Pancreas (tissue), 10 donors: ENCODE measurements at places on chromosomes 7 and 10. TPM values are rescaled to one million over a fixed set of nuclear protein-coding genes. Genes with fewer than 3 reads are reported as not detected.

DNA sequence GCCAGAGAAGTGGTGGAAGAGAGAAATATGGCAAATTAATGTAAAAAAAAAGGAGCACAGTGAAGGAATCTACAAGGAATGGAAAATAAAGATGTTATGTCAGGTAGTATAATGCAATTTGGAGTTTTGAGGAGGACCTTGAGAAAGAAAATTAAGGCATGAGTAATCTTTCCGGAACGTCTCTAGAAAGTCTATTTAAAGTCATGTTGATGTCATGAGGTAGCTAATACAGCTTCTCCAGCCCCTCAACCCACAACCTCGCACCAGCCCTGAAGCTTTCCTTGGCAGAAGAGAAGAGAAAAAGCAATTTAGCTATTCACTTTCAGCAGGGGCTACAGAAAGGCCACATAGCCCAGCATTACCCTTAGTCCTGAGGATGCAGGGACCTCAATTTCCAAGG is 22.5 kb downstream of the TRDMT1 start:
- DNase-seq, result no peak

DNA sequence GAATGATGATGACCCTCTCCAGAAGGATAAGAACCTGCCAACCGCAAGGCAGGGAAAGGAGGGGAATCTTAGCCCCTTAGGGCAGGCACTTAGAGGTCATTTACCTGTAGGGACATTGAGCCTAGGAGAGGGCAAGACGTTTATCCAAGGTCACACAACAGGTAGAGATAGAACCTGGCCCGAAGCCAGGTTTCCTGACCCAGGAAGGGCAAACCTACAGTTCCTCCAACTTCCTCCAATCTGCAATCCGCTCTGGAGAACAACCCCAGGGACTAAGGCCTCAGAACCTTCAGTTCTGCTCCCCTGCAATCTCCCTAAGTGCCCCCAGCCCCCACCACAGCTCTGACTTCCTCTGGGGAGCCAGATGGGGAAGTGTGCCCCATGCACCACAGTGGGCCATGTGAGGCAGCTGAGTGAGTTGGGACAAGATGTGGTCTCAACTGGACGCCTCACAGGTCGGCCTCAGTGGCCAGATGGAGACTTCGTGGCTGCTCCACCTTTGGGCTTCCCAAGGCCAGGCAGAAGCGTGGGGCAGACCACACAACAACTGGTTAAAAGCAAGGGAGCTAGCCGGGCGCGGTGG is 1.4 kb upstream of the PSAP start:
- no peak for DNase-seq

GRCh38 chr7:8365499-8366110 is 67.8 kb upstream of the NXPH1 start:
- no peak for DNase-seq

DNA sequence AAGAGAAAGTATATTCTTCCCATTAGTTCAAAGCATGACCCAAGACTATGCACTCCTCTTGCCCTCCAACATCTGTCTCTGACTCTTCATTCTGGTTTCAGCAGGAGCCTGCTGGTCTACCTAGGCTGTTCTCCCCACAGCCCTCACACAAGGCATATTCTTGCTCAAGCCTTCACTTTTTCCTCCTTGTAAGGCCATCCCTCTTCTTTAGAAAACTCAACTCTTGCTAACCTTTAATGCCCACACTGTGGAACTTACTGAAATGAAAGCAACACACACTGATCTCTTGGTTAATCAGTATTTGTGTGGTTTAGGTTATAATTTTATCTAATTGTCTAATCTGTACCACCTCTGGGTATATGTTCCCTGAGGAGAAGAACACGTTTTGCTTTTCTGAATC is 75.8 kb downstream of the PRKCQ start:
- DNase-seq, result no peak

DNA sequence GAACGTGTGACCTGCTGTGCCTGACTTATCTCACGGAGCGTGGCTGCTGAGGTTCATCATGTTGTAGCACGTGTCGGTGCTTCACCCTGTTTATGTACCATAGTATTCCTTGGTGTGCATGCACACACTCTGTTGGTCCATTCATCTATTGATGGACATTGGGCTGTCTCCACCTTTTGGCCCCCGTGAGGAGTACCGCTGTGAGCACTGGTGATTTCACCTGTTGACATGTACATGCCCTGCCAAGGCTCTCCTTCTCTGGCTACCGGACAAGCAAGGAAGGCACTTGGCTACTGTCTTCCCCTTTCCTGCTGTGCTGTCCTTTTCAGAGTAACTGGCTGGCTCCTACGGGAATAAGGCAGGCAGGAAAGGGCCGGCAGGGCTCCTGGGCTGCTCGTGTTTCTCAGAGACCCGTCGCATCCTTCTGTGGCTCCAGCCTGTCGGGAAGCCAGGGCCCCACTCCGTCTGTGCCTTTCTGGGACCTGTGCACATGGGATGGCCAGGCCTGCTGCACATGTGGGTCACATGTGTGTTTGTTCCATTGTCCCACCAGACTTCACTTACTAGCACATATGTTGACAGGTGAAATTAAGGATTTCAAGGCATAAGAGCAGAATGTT is 17.8 kb upstream of the TBRG4 start:
- DNase-seq, result no peak

GRCh38 chr7:57821438-57822382 is 371.7 kb downstream of the ZNF716 start:
- no peak for DNase-seq

- peak; percentile 81 for DNase-seq
These were observed at the start of gene RUFY2 for GRCh38 chr10:68406815-68407548. TSS of gene RUFY2 (minus strand) at chr10:68407277. CDS start at chr10:68407189, 88 bp downstream.

GRCh38 chr7:112481121-112481736 is 438 bp downstream of the LSMEM1 start:
- DNase-seq, result no peak

DNA sequence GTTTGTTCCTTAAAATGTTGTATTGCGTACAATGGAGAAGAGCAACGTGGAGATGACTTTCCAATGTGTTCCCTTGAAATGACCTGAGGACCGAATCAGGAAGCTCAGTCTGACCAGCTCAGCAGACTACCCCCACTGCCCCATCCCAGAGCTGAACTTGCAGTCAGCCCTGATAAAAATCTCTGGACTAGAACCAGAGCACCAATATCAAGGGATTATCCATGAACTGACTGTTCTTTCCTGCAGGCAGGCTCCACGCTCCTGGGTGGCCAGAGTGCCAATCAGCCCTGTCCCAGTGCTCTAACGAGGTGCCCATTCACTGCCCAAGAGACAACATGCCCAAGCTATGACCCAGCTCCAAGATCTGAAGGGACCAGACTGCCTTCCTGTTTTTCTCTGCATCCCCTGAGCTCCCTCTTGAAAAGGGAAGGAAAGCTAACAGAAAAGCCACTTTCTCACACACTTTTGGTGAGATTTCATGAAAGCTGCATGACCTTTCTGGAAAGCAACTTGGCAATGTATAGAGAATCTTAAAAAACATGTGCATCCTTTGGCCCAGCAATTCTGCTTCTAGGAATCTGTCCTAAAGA is 130.2 kb downstream of the KCNMA1 start:
- DNase-seq, result no peak

GRCh38 chr7:45662018-45662417 is 87.8 kb downstream of the ADCY1 start:
- no peak for DNase-seq

GRCh38 chr10:124522933-124523871 is 61.6 kb downstream of the LHPP start:
- no peak for DNase-seq

DNA sequence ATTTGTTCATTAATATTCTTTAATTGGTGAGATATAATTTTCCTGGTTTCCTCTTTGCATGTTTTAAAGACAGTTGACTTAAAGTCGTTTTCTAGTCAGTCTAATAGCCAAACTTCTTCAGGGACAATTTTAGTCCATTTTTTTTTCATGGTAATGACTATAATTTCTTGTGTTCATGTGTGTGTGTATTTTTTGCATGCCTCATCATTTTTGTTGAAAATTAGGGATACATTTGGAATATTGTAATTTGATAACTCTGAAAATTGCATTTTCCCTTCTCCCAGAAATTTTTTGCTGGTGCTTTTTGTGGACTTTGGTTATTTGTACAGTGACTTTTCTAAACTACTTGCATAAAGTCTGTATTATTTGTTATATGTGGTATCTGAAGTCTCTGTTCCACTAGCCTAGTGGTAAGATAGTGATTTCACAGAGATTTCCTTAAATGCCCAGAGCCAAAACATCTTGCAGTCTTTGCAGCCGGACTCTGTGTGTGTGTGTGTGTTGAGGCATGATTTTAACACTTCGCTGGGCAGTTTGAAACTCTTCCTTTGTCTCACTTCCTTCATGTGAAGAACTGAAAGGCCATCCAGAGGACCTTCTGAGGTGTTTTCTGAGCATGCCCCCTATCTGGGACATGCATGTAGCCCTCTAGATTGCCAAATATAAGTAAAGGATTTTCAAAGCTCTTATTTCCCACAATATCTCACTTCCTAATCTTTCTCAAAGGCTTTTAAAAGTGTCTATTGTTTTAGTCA is 40.9 kb upstream of the ZNF365 start:
- DNase-seq, result no peak

DNA sequence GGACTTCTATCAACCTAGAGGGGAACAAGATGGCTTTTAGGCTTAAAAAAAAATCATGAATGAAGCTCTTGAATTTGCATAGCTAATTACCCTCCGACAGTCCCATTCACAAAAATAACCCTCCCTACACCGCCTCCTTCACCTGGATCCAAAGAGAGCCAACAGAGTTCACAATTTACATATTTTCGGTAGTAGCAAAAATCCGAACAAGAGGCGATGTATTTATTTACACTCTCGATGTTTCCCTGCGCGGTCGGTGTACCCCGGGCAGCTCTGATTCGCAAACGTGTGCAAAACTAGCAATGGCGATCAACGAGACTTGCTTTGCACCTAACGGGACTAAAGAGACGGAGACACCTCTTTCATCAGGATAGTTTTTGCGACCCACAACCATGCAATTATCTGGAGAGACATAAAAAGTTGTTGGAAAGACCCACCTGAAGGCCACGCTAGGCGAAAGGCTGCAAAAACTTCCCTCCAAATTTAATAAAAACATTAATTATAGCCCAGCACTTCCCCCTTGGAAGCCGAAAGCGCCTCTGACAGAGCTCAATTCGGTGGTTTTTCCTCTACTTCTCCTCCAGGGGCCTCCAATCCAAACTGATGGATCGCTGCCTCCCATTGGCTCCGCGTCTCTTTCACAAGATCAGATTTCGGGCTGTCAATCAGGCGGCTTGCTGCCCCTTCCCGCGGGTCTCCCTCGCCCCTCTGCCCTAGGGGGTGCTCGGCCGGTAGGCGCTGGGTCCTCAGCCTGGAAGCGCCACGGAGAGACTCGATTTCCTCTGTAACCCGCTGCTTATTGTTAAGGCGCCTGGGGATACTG is at the start of gene ETV1:
TSS of gene ETV1 (minus strand) at position 541 of the 823 bp plus-strand sequence. CDS start 614 bp downstream, outside the sequence.
- peak; percentile 43 for DNase-seq

- no peak for DNase-seq
These were observed 60.2 kb downstream of the PLPP4 start for GRCh38 chr10:120517196-120517595.

DNA sequence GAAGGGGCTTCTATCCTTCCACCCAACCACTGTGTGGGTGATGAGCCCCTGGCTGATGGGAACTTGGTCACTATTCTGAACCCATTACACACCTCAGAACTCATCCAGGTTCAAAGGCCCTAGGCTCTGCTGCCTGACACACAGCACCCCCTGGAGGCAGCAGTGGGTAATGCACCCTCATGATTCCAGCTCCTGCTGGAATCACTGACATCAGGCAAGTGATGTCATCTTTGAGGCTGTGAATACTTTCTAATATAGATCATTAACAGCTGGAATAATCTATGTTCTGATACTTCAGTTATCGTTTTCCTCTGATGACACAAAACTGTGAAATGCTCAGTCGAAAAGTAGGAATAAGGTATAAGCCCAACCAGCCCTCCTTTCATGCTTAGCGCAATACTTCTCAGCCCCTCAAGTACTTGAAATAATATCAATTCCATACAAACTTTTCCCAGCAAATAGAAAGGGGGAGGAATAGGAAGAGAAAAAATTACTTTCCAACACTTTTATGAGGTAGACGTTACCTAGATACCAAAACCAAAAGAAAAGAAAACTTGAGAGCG is 7.5 kb upstream of the RBP3 start:
- DNase-seq, result peak; percentile 81

DNA sequence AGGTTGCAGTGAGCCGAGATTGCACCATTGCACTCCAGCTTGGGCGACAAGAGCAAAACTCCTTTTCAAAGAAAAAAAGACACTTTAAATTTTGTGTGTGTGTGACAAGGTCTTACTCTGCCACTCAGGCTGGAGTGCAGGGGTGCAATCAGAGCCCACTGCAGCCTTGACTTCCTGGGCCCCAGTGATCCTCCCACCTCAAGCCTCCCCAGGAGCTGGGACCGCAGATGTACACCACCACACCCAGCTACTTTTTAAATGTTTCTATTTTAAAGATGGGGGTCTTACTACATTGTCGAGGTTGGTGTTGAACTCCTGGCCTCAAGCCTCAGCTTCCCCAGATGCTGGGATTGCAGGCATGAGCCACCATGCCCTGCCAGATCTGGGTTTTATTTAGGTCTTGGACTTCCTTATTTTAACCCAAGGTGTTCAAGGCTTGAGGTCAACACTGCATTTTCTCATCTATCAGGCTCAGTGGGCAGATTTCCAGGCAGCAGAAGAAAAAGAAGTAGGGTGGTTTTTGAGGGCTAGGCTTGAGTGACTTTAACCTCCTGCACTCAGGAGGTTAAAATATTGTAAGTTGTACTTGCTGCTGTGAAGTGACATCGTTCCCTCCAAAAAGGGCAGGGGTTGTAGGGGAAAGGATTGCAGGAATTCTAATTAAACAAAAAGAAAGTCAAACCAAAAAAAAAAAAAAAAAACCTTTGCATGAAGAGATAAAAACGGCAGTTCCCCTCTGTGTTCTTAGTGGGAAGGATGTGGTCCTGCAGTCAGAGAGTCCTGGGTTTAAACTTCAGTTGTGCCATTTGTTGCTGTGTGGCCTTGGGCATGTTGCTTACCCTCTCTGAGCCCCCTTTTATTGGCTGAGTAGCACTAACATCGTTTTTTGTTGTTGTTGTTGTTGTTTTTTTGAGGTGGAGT is 71.5 kb downstream of the CARD11 start:
- no peak for DNase-seq

Gene TCERG1L
- total RNA-seq, result 0.58 TPM

Gene HOXA10
- not detected for total RNA-seq

Gene HIPK2
- 23.5 TPM for total RNA-seq

Gene DNA2
- 2.1 TPM for total RNA-seq

Gene PNLIP
- total RNA-seq, result 6,750 TPM

Gene ANKRD22
- 3.4 TPM for total RNA-seq

Gene NRBF2
- total RNA-seq, result 10.2 TPM

Gene ASB10
- not detected for total RNA-seq

Gene SPDYE5
- not detected for total RNA-seq

Gene AKR1B15
- total RNA-seq, result not detected
